ENCODE measurements at places on chromosomes 16 and 17. TPM values are rescaled to one million over a fixed set of nuclear protein-coding genes. Genes with fewer than 3 reads are reported as not detected.

GRCh38 chr16:88727871-88728270 lies 21.6 kb downstream of the CTU2 start:
- no peak overlapping the region for H3K27ac ChIP-seq
- no peak overlapping the region for H3K4me3 ChIP-seq
- no peaks in the 10 kb centered on the region for H3K27me3 ChIP-seq
- H3K36me3 ChIP-seq = no peaks in the 10 kb centered on the region
- DNase-seq = no peak
- H3K4me1 ChIP-seq = no peaks in the 10 kb centered on the region

DNA sequence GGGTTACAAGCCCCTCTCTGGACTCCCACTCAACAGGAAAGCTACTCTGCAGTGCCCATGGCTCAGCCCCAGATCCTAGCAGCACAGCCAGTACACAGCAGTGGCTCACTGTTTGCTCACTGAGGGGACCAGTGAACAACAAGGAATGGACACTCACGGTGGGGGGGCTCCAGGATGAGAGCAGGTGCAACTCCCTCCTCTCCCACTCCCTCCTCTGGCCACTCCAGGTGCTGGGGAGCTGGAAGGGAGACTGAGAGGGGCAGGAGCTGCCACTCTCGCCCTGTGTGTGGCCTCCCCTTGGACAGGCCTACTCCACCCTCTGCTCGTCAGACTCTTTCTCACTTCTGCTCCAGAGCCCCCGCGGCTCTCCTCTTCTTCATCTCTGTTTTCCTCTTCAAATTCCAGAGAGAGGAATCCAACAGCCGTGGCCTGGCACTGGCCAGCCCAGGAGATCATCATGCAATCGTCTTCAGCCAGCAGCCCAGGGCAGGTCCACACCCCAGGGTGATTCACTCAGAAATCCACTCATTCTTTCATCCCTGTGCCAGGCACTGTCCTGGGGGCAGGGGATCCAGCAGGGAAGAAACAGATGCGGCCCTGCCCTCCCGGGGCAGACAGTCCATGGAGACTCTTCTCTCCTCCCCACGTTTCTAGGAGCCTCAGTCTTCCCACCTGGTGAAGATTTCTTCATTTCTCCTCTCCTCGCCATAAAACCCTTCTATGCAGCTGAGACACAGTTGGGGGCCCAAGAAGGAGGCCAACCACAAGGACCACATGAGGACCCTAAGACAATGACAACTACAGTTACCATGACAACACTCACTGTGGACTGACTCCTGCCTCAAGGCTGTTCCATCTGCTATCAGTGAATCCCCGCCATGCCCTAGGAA lies 30.7 kb downstream of the CFAP20 start:
- H3K27me3 ChIP-seq = no peaks in the 10 kb centered on the region
- no peak overlapping the region for H3K4me3 ChIP-seq
- no peak overlapping the region for H3K27ac ChIP-seq
- H3K36me3 ChIP-seq = no peaks in the 10 kb centered on the region
- H3K4me1 ChIP-seq = peaks cover 9% of the 10 kb centered on the region
- no peak for DNase-seq

- peak overlapping the region; percentile 13 for H3K4me3 ChIP-seq
- DNase-seq = no peak
- peaks cover 8% of the 10 kb centered on the region for H3K27me3 ChIP-seq
- peaks cover 9% of the 10 kb centered on the region for H3K4me1 ChIP-seq
- no peak overlapping the region for H3K27ac ChIP-seq
These were observed 12.7 kb upstream of the ARHGAP23 start for GRCh38 chr17:38415250-38416194.

- H3K27me3 ChIP-seq = peaks cover 6% of the 10 kb centered on the region
- no peak for DNase-seq
- no peak overlapping the region for H3K27ac ChIP-seq
- H3K4me1 ChIP-seq = peaks cover 5% of the 10 kb centered on the region
- no peaks in the 10 kb centered on the region for H3K36me3 ChIP-seq
These were observed 4.9 kb upstream of the RAB11FIP4 start for GRCh38 chr17:31386542-31387075.

DNA sequence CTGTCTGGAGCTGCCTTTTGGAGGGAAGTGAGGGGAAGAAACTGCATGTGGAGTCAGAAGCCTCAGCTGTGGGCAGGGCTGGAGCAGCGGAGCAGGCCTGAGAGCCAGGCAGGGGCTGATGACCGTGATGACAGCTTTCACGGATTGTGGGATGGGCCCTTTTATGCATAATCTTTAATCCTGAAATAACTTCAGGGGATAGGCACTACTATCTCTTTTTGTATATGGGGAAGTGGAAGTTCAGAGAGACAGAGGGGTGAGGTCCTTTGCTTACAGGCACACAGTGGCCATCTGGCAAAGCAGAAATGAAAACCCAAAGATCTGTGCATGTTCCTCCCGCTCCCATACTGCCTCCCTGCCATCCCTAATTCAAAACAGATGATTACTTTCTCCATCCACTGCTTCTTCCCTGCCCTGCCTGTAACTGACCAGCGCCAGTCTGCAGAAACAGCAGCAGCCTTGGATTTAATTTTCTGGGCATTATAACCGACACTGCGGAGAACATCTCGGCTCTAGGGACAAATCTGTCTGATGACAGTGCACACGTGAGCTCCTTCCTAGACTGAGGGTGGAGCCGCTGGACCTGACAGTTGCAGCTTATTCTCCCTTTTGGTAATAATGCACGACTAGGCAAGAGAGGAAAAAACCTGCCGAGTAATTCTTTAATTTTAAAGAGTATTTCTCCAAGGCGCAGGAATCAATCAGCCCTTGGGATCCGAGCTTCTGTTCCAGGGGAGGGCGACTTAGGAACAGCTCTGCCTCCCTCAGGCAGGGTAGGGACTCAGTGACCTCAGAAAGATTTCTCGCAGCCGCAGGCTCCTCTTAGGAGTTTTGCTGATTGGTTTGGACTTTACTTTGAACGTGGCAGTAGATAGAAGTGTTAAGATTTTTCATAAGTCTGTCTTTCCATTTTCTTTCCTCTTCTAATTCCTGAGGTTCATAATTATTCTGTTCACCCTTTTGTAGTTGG lies 95.4 kb downstream of the UTP18 start:
- no peak overlapping the region for H3K4me3 ChIP-seq
- no peak for DNase-seq
- H3K27me3 ChIP-seq = no peaks in the 10 kb centered on the region
- H3K27ac ChIP-seq = no peak overlapping the region

GRCh38 chr17:4843321-4844000 lies 10.3 kb downstream of the MINK1 start:
- no peak overlapping the region for H3K27ac ChIP-seq
- H3K27me3 ChIP-seq = no peaks in the 10 kb centered on the region
- H3K36me3 ChIP-seq = no peaks in the 10 kb centered on the region
- DNase-seq = no peak

- H3K4me1 ChIP-seq = peaks cover 12% of the 10 kb centered on the region
- no peak for DNase-seq
- no peak overlapping the region for H3K4me3 ChIP-seq
These were observed 3.0 kb upstream of the CMTM3 start for GRCh38 chr16:66601471-66601870.

Gene SBK1
- total RNA-seq = 3.1 TPM

Data from heart left ventricle (tissue), 16 donors.